ENCODE measurements at places on chromosomes 1 and 21.
A peak's percentile ranks its signal among the peaks of the same experiment; 100 is the strongest.

DNA sequence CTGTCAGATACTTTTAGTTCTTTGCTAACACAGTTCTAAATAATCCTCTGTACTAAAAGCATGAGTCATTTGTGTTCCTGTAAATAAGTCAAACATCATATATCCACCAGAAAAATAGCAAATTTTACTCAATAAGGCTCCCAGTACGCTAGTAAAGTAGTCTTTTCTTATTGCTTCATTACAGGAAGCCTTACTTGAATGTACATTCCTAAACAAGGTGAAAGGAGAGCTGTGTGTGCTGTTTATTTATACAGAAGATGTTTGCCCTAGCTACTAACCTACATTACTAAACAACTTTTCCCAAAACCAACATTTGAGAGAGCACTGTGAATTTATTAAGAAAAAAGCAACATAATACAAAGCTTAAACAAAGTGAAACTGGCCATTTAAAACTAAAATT, 52.0 kb downstream of the ZNHIT6 start:
- no peak for DNase-seq

DNA sequence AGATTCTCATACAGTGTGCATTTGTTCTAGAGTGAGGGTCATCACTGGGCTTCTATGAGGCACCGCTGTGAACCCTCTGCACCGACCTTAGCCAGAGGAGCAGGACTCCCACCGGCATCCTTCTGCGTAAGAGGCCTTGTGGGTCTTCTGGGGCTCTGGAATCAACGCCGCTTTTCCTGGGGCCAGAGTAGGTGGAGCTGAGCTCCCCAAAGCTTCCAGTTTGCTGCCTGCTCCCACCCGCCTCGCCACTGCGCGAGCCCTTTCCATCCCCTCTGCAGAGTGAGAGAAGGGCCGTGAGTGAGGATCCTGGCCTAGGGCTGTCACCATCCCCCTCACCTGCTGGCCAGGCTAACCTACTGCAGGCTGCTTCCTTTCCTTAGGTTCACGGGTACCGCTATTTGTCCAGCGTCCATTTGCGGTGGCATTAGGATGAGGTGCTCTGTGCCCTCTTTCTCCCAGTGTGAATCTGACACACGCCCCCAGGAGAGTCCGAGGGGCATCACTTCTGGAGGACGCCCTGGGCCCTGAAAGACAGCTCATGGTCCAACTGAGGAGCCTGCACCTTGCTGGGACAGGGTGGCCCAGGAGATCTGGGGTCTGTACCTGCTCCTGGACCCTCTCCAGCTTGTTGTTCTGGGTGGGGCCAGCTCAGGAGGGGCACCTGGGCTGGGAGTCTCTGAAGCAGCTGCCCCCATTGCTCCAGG, 36.2 kb downstream of the UMODL1 start:
- DNase-seq = no peak

GRCh38 chr1:22976461-22977243, 4.0 kb upstream of the LACTBL1 start:
- DNase-seq = peak; percentile 68

DNA sequence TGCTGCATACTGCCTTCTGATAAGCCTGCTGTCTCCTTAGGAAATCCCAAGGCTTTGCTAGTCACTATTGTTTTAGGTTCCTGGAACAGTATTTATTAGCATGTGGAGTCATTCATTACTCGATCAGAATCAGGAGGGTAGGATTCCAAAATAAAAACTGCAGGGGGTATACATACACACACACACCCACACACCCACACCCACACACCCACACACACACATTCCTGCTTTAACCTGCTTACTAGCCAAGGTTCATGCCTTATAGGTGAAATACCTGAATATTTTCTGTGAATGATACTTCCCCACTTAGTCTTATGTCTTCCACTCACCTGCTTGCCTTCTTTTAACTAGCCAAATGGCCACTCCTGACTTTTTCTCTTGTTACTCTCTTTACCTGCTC, 325.1 kb downstream of the ADGRL2 start:
- no peak for DNase-seq

GRCh38 chr1:176790786-176791185, 327.8 kb downstream of the PAPPA2 start:
- DNase-seq = no peak

- peak; percentile 46 for DNase-seq
These were observed 2.9 kb upstream of the GPR25 start for GRCh38 chr1:200869753-200870391.

DNA sequence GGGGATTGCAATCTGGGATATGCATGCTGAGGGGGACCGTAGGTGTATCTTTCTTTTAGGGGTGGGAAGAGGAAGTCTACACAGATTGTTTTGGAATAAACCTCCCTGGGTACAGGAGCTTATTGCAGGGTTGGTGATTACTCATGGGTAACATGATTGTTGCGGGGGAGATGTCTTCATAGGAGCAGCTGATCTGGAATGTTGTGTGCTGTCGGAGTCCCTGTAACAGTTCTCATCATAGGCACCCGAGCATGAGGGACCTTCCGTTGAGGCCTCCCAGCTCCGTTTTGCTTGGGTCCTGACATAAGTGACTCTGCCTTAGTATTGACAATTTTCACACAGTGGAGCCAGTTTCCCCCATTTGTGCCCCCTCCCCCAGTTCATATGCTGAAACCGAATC, 4.2 kb upstream of the PRXL2B start:
- DNase-seq = no peak

DNA sequence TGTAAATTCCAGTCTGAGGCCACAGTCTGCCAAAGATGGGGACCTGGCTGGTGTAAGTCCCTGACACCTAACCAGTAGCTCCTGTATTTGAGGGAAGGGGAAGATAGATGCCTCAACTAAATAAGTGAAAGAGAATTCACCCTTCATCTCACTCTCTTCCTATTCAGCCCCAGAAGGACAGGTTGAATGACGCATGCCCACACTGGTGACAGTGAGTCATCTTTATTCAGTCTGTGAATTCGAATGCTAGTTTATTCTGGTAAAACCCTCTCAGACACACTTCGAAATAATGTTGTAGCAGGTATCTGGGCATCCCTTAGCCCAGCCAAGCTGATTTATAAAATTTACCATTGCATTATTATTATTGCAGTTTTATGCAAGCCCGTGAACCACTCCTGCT, 617.0 kb upstream of the PRMT6 start:
- DNase-seq = no peak

GRCh38 chr1:175062339-175062738, 5.3 kb upstream of the TNN start:
- DNase-seq = no peak

- no peak for DNase-seq
These were observed 26.5 kb upstream of the RPL11 start for GRCh38 chr1:23664837-23665795.

GRCh38 chr21:34916446-34916845, 132.7 kb downstream of the RUNX1 start:
- DNase-seq = no peak

GRCh38 chr1:10789803-10790702, 6.4 kb downstream of the CASZ1 start:
- no peak for DNase-seq

- DNase-seq = no peak
These were observed 356.8 kb downstream of the RRAGC start for GRCh38 chr1:38502758-38503157.

GRCh38 chr1:185292237-185292636, 24.8 kb downstream of the IVNS1ABP start:
- no peak for DNase-seq

GRCh38 chr1:147541672-147542568, 619 bp downstream of the BCL9 start:
- peak; percentile 85 for DNase-seq

- DNase-seq = no peak
These were observed 9.7 kb upstream of the SMIM1 start for GRCh38 chr1:3762873-3763228.

- DNase-seq = no peak
These were observed 86.8 kb downstream of the SPATA17 start for GRCh38 chr1:217717959-217718358.

DNA sequence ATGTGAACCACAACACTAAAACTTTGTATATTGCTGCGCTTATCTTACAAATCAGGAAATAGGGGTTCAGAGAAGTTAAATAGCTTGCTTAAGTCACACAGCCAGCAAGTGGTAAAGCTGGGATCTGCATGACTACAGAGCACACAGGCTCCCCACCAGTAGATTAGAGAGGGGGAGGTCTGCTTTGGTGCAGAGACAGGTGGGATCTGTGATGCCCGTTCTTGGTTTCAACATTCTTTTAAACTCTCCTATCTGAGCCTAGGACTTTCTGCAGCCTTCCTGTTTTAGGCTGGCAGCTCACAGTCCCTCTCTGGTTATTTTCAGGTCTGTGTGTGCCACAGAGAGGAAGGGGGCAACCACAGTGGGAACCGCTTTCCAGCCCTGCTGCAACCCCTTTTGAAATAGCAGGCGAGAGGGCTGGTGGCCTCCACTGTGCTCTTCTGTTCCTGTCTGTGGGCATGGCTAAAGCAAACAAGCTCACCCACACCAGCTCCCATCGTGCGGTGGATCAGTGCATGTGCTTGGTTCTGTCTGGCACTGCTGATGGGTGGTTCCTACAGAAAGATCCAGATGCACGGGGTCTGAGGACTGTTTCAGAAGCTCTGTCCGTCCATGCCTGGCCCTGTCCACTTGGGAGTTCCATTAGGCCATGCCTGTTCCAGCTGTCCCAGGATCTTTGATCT, 1.7 kb upstream of the IL6R start:
- DNase-seq = peak; percentile 59

DNA sequence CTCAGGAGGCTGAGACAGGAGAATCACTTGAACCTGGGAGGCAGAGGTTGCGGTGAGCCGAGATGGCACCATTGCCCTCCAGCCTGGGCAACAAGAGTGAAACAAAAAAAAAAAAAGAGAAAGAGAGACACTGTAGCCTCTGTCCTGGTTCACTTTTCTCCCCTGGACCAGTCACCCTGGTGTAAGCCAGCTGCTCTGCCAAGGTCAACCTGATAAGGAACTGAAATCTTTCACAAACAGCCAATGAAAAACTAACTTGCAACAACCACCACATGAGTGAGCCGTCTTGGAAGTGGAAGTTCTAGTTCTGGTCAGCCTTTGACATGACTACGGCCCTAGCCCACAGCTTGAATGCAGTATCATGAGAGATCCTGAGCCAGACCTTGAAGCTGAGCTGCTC, 36.8 kb upstream of the CXADR start:
- no peak for DNase-seq

DNA sequence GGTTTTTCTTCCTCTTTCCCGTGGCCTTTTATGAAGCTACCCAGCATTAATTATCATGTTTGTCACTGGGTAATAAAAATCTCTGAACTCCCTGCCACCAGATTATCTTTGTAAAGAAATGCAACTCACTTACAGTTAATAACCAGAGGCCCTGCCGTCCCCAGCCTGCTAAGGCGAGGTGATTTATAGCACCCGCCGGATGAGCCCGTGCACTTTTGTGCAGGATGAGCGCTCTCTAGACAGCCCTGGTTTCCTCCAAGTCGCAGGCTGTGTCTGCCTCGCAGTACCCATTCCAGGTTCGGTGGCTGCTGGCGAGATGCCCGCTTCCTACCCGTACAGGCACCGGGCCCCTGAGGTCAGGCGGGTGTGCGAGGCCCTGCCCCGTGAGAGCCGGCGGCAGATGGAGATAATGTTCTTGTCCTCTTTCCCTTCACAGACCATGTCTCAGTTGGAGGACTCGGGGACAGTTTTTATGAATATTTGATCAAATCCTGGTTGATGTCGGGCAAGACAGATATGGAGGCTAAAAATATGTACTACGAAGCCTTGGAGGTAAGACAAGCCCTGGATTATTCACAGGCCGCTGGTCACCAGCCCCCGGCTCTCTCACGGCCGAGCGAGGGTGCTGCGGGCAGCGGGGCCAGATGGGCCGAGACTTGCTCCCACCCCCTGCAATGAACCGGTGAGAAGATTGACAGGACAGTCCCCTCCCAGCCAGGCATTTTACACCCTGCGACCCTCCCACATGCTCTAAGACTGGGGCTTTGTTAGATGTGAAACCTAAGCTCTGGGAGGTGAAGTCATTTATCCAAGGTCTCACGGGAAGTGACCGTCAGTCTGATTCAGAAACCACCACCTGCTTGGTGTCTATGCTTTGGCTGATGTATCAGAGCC, 28.5 kb upstream of the SELENON start:
- no peak for DNase-seq

DNA sequence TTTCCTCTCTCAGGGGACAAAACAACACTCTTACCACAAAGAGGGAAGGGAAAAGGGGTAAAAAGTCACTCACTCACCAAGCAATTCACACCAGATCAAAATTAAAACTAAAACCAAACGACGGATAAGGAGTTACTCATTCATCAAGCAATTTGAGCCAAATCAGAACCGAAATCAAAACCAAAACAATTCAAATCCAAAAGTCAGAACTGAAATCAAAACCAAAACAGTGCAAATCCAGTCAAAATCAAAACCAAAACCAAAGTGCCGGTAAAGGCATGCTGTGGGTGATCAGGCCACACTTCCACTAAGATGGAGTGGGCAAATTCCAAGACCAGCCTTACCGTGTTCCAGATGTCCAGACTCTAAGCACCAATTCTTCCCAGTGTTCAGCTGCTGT, 717.9 kb downstream of the AMY1C start:
- no peak for DNase-seq

- DNase-seq = peak; percentile 53
These were observed 19.7 kb upstream of the ADGRB2 start for GRCh38 chr1:31783846-31784245.

DNA sequence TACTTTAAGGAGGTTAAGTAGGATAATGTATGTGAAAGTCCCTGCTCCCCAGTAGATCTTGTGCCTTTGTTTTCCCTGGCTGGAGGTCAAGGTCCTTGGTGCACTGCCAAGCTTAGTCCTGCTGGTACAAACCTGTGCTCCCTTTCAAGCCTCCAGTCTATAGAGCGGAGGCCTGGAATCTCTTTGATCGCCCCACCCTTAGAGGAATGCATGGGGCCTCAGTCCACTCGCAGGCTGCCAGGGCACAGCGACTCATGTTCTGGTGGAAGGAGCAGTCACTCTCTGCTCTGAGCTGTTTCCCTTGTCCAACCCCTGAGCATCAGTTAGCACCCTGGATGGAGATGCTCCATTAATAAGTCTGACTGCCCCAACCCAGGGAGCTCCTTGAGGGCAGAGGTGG, 121.8 kb downstream of the HMGB4 start:
- DNase-seq = no peak
